ENCODE measurements at places on chromosomes 5 and 9.

DNA sequence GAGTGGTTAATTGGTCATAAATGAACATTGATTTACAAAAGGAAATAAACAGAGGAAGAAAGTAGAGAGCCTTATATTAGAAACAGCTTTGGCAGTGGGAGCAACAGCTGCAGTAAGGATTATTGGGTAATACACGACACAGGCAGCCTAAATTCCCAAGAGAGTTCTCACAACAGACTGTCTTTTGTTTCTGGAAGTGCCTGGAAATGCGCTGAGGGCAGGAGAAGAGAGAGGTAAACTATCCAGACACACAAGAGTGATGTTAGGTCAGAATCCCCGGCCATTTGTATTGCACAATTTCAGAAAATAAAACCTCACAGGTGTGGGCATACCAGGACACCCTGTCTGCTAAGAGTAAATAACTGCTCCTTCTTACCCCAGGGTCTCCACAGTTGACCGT lies 450.4 kb upstream of the CTNND2 start:
- no peak for DNase-seq

DNA sequence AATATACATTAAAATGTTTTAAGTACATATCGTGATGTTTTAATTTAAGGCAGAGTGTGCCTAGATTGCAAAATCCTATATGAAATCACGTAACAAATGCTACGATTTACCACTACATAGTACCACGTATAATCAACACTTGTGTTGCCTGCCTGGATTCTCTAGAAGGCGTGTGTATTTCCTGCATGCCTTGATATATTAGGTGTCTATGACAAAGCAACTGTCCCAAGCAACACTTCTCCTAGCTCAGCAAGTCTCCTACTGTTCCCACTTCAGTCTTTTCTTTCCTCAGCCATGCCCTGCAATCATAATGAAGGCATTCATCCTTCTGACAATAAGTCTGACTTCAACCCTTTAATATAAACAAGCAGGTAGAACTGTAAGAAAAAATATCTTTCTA lies 89.6 kb downstream of the PTPRD start:
- DNase-seq = no peak

GRCh38 chr5:174306345-174307030 lies 261.0 kb downstream of the NSG2 start:
- DNase-seq = no peak

- DNase-seq = no peak
These were observed 74.2 kb downstream of the WWC1 start for GRCh38 chr5:168365581-168366081.

DNA sequence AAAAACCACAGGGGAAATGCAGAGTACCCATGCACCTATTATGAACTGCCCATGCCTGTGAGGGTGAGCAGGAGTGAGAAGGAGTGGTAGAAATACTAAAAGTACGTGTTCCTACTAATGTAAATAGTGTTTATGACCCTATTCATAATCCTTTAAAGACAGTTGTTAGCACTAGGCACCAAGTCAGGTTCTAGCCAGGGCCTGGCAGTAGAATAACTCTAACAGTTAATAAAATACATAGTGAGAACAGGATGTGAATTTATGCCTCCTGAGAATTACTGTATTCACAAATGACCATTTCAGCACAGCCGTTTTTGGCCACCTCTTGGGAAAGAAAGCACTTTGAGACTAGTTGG lies 103.2 kb upstream of the TARS1 start:
- no peak for DNase-seq

DNA sequence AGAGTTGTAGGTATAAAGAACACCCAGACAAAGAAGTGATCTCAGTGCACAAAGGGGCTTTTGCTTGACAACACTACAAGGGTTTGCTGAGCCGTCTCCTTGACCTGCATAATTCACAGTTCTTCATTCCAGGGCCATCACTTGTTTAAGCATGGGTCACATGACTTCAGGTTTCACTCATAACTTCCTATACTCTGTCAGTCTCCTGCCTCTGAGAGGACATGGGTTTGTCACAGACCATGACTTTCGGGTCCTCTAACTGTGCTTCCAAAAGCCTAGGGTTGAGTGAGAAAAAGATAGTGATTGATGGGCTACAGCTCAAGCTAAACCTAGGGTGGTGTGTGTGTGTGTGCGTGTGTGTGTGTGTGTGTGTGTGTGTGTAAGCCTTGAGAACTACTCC lies 166.4 kb downstream of the CDH6 start:
- DNase-seq = no peak

- no peak for DNase-seq
These were observed 399.9 kb downstream of the ZSWIM6 start for GRCh38 chr5:61731946-61732314.

GRCh38 chr5:53399926-53400697 lies 80.3 kb upstream of the FST start:
- no peak for DNase-seq
